ENCODE measurements at places on chromosomes 3 and 15. TPM values are rescaled to one million over a fixed set of nuclear protein-coding genes. Genes with fewer than 3 reads are reported as not detected.

DNA sequence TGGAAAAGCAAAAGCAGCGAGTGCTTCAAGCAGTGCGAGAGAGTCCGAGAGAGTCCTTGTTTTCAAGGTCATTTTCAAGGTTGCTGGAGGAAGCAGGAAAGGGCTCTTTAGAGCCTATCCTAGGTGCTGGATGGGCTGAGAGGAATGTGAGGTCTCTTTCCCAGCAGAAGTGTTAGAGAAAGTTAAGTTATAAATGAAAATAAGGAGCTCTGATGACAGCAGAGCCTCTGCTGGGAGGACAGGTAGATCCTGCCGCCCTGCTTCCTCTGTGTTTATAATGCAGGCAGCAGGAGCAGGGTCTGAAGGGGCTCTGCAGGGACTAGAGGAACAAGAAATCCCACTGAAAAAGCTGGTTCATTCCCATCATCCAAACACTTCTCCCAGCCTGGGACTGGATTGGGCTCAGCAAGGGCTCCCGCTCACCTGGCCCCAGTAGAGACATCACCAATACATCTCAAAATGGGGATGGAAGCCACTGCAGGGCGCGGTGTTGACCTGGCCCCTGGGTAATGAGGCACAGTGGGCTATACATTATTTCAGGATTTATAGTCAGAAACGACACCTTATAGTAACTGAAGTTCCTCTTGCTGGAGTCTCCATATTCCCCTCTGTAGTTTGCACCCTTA, 41.5 kb upstream of the RAB6B start:
- H3K4me3 ChIP-seq: no peak overlapping the region
- H3K4me1 ChIP-seq: peaks cover 8% of the 10 kb centered on the region
- DNase-seq: no peak
- no peaks in the 10 kb centered on the region for H3K36me3 ChIP-seq

GRCh38 chr3:140472306-140473020, 205.4 kb upstream of the TRIM42 start:
- H3K27ac ChIP-seq: no peak overlapping the region
- no peaks in the 10 kb centered on the region for H3K36me3 ChIP-seq
- H3K4me1 ChIP-seq: no peaks in the 10 kb centered on the region

Gene COL7A1
- total RNA-seq: 2.0 TPM

GRCh38 chr3:41580274-41580959, 381.1 kb downstream of the CTNNB1 start:
- no peaks in the 10 kb centered on the region for H3K4me1 ChIP-seq
- H3K27ac ChIP-seq: no peak overlapping the region
- no peaks in the 10 kb centered on the region for H3K36me3 ChIP-seq
- H3K27me3 ChIP-seq: no peaks in the 10 kb centered on the region
- no peak overlapping the region for H3K4me3 ChIP-seq
- DNase-seq: no peak

GRCh38 chr3:31858439-31858838, 122.6 kb downstream of the OSBPL10 start:
- no peaks in the 10 kb centered on the region for H3K27me3 ChIP-seq
- no peak for DNase-seq
- no peaks in the 10 kb centered on the region for H3K36me3 ChIP-seq
- H3K4me1 ChIP-seq: no peaks in the 10 kb centered on the region

Gene CHRNA7
- 8.9 TPM for total RNA-seq

DNA sequence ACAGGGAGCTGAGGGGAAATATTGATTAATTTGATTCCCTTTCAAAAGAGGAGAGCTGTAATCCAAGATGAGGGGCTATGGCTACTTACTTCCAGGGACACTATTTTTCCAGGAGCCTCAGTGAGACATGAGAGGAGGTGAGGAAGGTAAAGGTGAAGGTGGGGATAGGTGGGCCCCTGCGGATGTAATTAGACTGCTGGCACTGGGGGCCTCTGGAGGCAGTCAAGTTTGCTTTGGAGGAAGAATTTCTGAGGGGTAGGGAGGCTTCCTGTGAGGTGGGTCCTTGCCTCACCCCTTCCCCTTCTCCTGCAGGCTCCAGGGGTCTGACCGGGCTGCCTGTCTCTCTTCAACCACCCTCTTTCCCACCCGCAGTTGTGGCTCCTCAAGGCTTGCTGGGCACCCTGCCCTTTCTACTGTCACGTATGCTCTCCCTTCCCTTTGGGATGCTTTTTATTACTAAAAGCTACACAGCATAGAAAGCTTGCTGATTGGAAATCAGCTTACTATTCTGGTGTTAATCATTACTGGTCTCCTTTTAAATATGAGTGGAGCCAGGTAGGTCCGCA, 22.5 kb downstream of the GASK1A start:
- H3K4me1 ChIP-seq: no peaks in the 10 kb centered on the region
- no peak overlapping the region for H3K27ac ChIP-seq
- H3K36me3 ChIP-seq: no peaks in the 10 kb centered on the region
- H3K4me3 ChIP-seq: no peak overlapping the region
- H3K27me3 ChIP-seq: no peaks in the 10 kb centered on the region
- DNase-seq: no peak
